ENCODE measurements at places on chromosomes 11 and 22.

DNA sequence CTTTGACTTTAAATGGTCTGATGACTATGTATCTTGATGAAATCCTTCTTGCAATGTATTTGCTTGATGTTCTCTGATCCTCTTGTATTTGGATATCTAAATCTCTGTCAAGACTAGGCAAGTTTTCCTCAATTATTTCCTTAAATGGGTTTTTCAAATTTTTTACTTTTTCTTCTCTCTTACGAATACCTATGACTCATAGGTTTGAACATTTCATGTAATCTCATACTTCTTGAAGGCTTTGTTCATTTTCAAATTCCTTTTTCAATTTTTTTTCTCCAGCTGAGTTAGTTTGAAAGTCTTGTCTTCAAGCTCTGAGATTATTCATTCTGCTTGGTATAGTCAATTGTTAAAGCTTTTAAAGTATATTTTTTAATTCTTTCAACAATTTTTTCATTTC is 13.1 kb downstream of the OR10W1 start:
- DNase-seq, result no peak

DNA sequence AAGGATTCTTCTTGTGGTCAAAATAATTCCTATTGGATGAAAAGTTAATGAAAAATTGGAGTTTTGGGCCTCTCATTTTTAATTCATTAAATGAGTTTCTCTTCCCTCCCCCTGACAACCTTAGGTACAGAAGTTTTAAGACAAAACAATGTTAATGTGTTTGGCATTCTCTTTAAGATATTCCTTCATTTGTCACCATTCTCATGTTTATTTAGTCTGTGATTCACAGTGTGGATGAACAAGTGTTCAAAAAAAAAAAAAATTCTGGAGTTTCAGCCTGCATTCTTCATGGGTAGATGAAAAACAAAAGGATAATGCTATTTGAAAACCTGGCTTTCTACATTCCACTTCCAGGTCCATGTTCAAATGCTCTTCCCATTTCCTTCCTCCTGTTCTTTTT is 172.6 kb upstream of the LUZP2 start:
- DNase-seq, result no peak

- DNase-seq, result no peak
Measured at GRCh38 chr11:42169191-42169590, 709.7 kb upstream of the LRRC4C start.

GRCh38 chr11:116929414-116930090 is 92.1 kb upstream of the APOA1 start:
- no peak for DNase-seq

DNA sequence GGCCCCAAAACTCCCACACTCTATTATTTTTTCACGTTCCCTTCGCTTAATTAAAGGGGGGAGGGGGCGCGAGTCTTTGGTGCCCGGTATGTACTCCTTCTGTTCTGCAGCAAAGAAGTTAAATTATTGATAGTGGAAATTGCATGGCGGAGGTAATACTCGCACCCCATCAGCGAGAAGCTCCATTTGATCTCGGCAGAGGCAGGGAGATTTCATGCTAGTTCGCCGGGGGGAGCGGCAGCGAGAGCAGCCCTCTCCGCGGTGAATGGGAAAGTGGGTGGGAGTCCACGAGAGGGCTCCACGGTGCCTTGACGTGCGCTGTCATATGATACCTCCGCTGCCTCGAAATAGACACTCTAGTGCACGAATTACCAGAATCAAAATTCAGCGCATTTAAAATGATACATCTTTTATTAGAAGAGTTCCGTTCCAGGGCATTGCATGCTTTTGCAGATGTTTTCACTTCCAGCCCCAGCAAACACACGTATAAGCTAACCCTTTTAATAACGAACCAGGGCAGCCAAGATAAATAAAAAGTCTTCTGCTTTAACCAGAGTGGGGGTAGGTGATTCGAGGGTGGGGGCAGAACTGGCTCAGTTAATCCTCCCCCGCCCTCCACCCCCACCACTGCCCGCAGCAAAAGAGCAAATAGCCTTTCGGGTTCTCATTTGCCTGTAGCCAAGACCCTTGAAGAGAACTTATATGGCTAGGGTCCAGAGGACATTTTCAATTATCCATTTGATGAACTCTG is 1.3 kb upstream of the BDNF start:
- DNase-seq, result no peak

DNA sequence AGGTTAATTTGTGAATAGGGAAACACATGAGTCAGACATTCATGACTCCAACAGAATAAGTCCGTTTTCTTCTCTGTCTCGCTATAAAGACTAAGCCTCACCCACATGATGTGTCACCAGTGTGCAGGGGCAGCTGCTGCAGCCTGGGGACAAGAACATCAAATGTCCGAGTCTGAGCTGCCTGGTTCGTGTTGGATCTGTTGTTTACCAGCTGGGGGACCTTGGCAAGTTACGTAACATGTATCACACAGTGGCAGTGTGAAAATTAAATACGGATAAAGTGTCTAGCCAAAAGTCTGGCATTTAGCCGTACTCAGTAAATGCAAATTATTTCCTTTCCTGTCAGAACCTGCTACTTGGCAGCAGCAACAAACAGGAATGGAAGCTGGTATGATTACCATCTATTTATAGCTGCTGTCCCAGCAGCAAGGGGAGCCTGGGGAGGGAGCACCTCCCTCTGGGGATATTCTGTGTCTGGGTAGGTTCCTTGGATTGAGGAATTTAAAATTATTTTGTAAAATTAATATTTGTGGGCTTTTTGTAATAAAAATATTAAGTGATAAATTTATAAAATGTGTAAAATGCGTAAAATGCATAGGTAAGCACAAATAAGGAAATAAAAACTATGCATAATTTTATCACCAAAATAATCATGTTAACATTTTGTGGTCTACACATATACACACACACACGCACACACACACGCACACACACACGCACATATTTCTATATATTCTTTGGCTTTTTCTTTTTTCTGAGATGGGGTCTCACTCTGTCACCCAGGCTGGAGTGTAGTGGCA is 1.3 kb upstream of the CLDN25 start:
- no peak for DNase-seq

Measured in stimulated activated CD8-positive, alpha-beta memory T cell treated with anti-CD3 and anti-CD28 coated beads, Interleukin-15, amount 100 ng/mL, for 48 hours (primary cell).